ENCODE measurements at places on chromosomes 4 and X. TPM values are rescaled to one million over a fixed set of nuclear protein-coding genes. Genes with fewer than 3 reads are reported as not detected.

TIGD4 gene
- 0.64 TPM for total RNA-seq

MAGEA10 gene
- 8.0 TPM for total RNA-seq

MFAP3L gene
- 32.2 TPM for total RNA-seq

MAOA gene
- total RNA-seq: 230 TPM

HTN1 gene
- total RNA-seq: not detected
